ENCODE measurements at places on chromosomes 5 and 9.

DNA sequence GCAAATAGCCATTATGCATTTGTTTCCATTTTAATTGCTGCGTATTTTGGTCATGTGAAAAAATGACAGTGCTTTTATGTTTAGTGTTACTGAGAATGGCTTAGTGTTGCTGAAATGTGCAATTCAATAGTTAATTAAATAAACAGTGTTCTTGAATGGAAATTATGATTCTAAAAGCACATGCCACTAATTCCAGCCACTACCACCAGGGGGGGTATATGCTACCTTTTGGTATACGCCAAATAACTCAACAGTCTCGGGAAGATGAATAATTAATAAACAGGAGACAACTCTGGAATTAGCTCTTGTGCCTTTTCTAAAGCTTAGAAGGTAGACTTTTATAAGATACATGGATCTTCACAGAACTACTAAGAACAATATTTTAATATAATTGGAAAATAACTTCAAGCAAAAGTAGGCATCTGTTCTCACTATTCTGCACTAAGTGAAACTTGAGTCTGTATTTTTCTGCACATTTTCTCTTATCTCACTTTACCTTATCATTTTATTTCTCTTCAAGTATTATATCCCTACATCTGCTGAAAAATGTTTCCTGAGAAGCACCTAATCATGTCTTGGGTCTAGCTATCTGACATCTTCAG lies 83.5 kb upstream of the MINAR2 start:
- DNase-seq, result peak; percentile 53

DNA sequence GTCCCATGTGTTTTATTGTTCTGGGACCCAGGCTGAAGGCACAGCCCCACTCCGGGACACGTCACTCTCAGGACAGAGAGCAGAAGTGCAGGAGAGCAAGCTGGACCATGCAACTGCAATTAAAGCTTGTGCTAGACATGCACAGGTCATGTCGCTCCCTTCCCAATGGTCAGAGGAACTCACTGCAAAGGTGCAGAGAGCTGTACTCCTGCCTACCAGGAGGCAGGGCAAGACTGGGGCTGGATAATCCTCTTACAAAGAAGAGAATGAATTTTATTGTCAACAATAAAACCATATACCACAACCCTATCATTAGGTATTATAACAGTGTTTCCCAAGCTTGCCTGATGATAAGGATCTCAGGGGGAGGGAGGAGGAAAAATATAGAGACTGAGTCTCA lies 74.0 kb upstream of the NEK6 start:
- no peak for DNase-seq

GRCh38 chr9:134619448-134619982 lies 22.1 kb upstream of the COL5A1 start:
- no peak for DNase-seq

- no peak for DNase-seq
Measured at GRCh38 chr5:54859316-54859715, 126.1 kb downstream of the ESM1 start.

GRCh38 chr5:81949462-81949861 lies 22.4 kb upstream of the ATG10 start:
- DNase-seq, result no peak

- DNase-seq, result no peak
Measured at GRCh38 chr9:131260751-131261452, 15.4 kb downstream of the FAM78A start.

DNA sequence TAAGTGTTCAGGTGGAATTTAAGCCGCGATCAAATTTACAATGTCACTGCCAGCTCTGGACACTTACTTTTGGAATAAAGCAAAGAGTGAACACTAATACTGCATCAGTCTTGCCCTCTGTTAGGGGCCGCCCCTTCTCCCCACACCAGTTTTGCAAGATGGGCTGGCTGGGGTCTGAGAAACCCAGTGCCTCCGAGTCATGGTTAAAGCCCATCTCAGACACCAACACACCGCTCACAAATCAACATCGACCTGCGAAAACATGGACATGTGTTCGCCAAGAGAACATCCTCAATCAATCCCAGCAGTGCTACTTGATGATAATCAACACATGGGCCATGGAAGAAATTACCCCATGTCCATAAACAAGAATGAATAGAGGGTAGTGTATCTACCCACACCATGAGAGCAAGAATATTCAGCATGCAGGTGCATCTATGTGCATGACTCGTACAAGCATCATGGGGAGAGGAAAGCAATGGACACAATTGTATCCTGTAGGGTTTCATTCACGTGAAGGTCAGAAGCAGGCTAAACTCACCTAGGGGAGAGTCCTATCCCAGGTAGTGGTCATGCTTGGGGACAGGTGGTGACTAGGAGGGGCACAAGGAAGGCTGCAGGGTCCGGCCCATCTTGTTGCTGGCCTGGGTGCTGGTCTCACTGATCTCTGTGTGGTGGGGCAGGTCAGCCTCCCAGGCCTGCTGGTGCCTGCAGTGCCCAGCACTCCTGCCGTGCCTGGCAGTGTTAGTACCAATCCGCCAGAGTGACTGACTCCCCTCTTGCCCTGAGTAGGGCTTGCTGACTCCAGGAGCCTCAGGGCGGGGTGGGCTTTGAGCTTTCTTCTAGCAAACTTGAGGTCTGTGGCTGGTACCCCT lies 5.0 kb downstream of the S1PR3 start:
- DNase-seq, result no peak

DNA sequence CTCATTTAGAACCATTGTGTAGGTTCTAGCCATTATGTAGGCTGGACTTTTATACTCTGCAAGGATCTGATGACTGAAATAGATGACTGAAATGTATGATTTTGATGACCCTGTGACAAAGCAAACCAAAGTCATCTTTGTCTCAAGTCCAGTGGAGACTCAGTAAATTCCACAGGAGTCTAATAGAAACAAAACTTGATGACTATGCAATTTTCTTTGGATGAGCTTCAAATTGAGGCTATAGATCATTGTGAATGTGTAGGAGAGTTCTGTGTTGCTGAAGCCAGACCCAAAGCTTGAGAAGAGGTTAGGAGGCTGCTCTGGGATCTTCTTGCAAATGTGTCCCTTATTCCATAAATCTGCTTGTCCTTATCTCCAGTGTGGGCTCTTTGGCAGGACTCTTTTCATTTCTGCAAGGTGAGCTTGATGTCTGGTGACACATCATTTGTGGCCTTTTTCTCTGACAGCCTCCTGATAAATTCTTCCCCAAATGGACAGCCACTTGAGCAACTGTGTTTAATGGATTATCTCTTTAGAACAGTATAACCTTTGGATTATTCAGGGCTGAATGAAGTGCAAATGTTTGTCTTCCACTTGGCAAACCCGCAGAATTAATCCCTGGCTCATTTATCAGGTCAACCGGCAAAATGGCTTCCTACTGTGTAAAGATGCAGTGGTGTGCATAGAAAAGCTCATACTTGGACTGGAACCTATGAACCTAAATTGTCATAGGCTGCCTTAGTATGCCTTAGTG lies 235.1 kb upstream of the ANKH start:
- no peak for DNase-seq

- DNase-seq, result peak; percentile 60
Measured at GRCh38 chr9:104961238-104961637, 33.3 kb upstream of the ABCA1 start.

DNA sequence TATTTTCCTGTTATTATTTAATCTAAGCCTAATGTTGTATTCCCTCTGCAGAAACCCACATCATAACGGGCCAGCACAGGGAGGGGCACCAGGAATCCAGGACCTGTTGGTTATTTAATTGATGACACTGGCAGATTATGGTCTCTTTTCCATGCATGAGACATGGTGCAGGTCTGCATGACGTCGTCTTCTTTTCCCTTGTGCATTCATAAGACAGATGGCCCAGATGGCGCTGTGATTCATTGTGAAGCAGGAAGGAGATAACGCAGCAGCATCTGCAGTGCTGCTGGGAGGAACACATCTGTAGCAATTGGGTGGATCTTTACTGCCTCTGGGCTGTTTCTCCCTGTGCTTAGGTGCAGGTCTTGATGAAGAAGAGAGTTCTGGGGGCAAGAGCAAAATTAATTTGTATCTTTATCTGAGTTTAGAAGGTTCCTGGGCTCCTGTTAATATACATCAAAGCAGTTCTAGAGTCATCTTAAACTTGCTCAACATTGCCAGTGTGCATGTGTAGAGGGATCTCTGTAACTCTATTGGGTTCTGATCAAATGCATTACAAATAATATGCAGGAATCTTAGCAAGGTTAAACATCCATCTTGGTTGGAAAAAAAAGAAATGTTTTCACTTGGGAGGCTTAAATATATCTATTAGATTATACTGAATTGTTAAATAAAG lies 176.1 kb downstream of the PCSK1 start:
- DNase-seq, result no peak

DNA sequence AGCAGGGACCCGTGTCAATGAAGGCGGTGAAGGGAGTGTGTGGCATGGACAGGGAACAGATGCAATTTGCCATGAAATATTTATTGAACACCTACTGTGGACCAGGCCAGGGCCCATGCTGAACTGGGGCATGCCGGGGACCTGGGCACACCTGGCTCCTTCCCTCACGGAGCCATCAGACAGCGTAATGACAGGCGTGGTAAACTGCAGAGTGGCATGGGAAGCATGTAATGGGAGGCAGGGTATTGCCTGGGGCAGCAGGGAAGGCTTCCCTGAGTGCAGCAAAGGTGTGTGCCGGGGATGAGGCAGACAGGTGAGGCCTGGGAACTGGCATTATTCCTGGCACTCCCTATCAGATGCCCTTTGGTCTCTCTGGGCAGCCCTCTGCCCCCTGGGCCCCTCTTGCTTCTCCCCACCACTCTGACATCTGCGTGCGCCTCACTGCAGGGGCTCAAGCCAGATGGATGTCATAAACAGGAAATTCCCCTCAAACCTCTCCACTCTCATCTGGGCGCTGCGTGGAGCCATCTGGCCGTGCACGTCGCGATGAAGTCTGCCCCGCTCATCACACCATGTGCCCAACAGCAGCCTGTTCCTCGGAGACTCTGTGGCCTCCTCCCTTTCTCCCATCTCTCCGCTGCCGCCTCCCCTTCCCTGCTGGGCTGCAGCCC lies 67.6 kb downstream of the HMCN2 start:
- DNase-seq, result no peak

DNA sequence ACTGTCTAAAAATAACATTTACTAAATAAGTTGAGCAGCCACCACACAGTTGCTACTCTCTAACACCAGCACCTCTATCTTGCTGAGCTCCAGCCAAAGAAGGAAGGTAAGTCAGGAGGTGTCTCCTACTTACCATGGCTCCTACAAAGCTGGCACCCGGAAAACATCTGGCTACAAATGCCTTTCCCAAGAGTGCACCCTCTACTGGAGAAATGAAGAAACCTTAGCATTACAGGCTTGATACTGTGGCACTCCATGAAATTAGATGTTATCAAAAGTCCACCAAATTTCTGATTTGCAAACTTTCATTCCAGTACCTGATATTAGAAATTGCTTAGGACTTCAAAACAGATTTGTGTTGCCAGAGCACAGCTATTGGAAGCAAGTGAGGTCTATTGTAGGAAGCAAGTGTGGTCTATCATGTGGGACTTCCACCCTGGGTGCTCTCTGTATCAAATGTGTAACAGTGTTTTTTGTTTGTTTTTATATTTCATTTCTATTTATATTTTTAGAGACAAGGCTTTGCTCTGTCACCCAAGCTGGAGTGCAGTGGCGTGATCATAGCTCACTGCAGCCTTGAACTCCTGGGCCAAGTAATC lies 25.7 kb upstream of the RFK start:
- no peak for DNase-seq

GRCh38 chr5:6827526-6828219 lies 114.4 kb downstream of the TENT4A start:
- DNase-seq, result no peak
